Uterus (tissue), 4 donors: ENCODE measurements at places on chromosomes 16 and 17. TPM values are rescaled to one million over a fixed set of nuclear protein-coding genes. Genes with fewer than 3 reads are reported as not detected.
A peak's percentile ranks its signal among the peaks of the same experiment; 100 is the strongest.

- no peak for DNase-seq
- H3K27ac ChIP-seq = no peak overlapping the region
- no peak overlapping the region for H3K4me3 ChIP-seq
These were observed 8.0 kb upstream of the APPBP2 start for GRCh38 chr17:60534010-60534555.

DNA sequence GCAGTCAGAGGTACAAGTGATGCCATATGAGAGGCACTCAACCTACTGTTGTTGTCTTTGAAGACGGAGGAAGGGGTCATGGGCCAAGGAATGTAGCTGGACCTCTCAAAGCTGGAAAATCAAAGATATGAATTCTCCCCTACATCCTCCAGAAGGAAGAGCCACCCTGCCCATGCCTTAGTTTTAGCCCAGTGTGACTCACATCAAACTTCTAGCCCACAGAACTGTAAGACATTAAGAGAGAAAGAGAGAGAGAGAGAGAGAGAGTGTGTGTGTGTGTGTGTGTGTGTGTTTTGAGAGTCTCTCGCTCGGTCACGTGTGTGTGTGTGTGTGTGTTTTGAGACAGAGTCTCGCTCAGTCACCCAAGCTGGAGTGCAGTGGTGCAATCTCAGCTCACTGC, 87.1 kb downstream of the STX8 start:
- DNase-seq = no peak
- H3K27me3 ChIP-seq = no peaks in the 10 kb centered on the region
- no peak overlapping the region for H3K4me3 ChIP-seq
- H3K4me1 ChIP-seq = no peaks in the 10 kb centered on the region

- no peaks in the 10 kb centered on the region for H3K4me1 ChIP-seq
- H3K27me3 ChIP-seq = no peaks in the 10 kb centered on the region
- no peak overlapping the region for H3K4me3 ChIP-seq
These were observed 372.1 kb downstream of the XYLT1 start for GRCh38 chr16:17098685-17099084.

DNA sequence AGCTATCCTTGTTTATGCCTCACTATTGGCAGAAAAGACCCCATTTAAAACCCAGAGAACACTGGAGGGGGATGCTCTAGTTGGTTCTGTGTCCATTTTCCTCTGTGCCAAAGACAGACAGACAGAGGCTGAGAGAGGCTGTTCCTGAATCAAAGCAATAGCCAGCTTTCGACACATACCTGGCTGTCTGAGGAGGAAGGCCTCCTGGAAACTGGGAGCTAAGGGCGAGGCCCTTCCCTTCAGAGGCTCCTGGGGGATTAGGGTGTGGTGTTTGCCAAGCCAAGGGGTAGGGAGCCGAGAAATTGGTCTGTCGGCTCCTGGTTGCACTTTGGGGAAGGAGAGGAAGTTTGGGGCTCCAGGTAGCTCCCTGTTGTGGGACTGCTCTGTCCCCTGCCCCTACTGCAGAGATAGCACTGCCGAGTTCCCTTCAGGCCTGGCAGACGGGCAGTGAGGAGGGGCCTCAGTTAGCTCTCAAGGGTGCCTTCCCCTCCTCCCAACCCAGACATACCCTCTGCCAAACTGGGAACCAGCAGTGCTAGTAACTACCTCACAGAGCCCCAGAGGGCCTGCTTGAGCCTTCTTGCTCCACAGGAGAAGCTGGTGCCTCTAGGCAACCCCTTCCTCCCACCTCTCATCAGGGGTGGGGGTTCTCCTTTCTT, 56.1 kb downstream of the IGF2BP1 start:
- no peak overlapping the region for H3K27ac ChIP-seq
- no peak for DNase-seq
- no peaks in the 10 kb centered on the region for H3K4me1 ChIP-seq
- no peak overlapping the region for H3K4me3 ChIP-seq
- no peaks in the 10 kb centered on the region for H3K27me3 ChIP-seq

GRCh38 chr16:24906901-24907300, 61.1 kb downstream of the SLC5A11 start:
- no peak overlapping the region for H3K27ac ChIP-seq
- H3K4me1 ChIP-seq = no peaks in the 10 kb centered on the region
- H3K4me3 ChIP-seq = no peak overlapping the region
- H3K36me3 ChIP-seq = no peaks in the 10 kb centered on the region
- H3K27me3 ChIP-seq = no peaks in the 10 kb centered on the region

- H3K36me3 ChIP-seq = no peaks in the 10 kb centered on the region
- no peak overlapping the region for H3K27ac ChIP-seq
- H3K4me1 ChIP-seq = no peaks in the 10 kb centered on the region
- DNase-seq = no peak
These were observed 1.6 kb downstream of the SEPTIN1 start for GRCh38 chr16:30380803-30381208.

- no peaks in the 10 kb centered on the region for H3K36me3 ChIP-seq
- H3K4me1 ChIP-seq = no peaks in the 10 kb centered on the region
- no peak overlapping the region for H3K27ac ChIP-seq
These were observed 6.9 kb downstream of the ERCC4 start for GRCh38 chr16:13926891-13927290.

DNA sequence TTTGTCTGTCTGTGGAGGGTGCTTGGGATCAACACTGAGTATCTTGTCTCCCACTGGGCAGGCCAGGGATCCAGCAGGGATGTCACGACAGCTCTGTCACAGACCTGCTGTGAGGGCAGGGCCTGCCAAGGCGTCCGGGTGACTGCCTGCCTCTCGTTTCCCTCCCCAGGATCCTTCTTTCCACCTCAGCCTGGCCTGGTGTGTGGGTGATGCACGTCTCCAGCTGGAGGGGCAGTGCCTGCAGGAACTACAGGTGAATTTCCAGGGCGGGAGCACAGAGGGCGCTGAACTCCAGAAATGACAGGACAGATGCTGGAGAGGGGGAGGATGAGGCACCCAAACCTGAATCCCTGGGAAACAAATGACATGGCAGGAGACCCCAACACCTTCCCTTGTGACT, 6.8 kb upstream of the MMP15 start:
- H3K36me3 ChIP-seq = no peaks in the 10 kb centered on the region
- H3K4me3 ChIP-seq = no peak overlapping the region
- H3K27ac ChIP-seq = no peak overlapping the region
- H3K27me3 ChIP-seq = no peaks in the 10 kb centered on the region

Gene CD300LG
- 6.2 TPM for total RNA-seq

DNA sequence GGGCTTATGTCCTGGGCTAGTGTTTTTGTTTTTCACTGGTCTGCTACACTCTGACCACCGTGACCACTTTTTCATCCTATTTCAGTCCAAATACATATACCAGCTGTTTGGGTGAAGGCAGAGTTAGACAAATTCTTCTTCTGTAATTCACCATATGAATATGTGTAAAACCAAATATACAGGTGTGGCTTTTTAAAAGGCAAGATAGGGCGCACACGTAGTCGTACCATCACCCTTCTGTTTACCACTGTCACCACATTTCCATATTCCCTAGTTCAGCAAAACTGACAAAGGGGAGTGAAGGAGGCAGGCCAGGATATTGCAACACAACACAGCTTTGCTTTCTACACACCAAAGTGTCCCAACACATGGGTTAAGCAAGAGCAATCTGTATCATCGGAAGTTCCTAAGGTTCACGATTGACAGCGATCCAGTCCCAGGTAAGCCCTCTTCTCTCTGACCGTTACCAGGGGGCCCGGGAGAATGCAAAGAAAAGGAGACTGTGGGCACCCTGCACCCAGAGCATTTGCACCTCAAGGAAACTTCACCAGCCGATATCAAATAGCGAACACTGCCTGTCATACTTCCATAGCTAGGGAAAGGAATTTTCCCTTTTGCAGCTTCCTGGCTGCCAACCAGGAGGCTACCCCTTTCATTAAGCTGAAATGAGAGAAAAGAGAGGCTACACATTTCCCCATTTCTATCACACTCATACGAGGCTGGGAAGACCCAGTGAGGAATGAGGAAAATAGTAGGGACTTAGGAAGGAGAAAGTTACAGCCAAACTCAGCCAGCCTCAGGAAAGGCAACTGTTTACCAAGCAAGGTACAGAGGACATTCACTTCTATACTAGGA, 23.1 kb downstream of the CREBBP start:
- H3K27me3 ChIP-seq = no peaks in the 10 kb centered on the region
- no peaks in the 10 kb centered on the region for H3K36me3 ChIP-seq
- peak overlapping the region; percentile 44 for H3K27ac ChIP-seq
- DNase-seq = peak; percentile 70
- no peak overlapping the region for H3K4me3 ChIP-seq

GRCh38 chr17:33463887-33464286, 170.8 kb upstream of the ASIC2 start:
- H3K4me3 ChIP-seq = no peak overlapping the region
- no peak overlapping the region for H3K27ac ChIP-seq
- H3K27me3 ChIP-seq = no peaks in the 10 kb centered on the region
- no peaks in the 10 kb centered on the region for H3K4me1 ChIP-seq

Gene PPY
- not detected for total RNA-seq

DNA sequence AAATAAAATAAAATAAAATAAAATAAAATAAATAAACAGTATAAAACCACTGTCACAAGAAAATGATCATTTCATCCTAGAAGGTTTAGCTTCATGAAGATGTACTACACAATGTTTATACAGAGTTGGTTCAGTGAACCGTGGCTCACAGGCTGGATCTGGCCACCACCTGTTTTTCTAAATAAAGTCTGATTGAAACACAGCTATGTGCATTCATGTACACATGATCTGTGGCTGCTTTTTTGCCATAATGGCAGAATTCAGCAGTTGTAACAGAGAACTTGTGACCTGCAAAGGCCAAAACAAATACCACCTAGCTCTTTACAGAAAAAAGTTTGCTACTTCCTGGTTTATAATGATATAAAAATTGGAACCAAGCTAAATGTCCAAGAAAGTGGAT, 12.6 kb upstream of the RPRML start:
- no peaks in the 10 kb centered on the region for H3K27me3 ChIP-seq
- no peak overlapping the region for H3K27ac ChIP-seq
- no peaks in the 10 kb centered on the region for H3K36me3 ChIP-seq
- H3K4me3 ChIP-seq = no peak overlapping the region

- DNase-seq = no peak
- no peak overlapping the region for H3K4me3 ChIP-seq
- no peaks in the 10 kb centered on the region for H3K27me3 ChIP-seq
- no peaks in the 10 kb centered on the region for H3K4me1 ChIP-seq
These were observed 82.3 kb downstream of the ARHGAP23 start for GRCh38 chr17:38510421-38511149.

Gene SLC6A2
- 0.51 TPM for total RNA-seq

DNA sequence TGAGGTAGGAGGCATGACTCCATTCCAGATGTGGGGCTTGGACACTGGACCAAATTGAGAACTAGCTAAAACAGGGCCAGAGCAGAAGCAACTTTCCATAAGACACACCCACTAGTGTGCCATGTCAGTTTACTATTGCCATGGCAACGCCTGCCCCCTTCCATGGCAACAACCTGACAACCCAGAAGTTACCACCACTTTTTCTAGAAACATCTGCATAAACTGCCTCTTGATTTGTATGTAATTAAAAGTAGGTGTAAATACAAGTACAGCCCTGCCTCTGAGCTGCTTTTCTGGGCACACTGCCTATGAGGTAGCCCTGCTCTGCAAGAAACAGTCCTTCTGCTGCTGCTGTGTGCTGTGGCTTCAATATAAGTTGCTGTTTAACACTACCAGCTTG, 19.5 kb upstream of the SCNN1B start:
- no peaks in the 10 kb centered on the region for H3K4me1 ChIP-seq
- H3K27me3 ChIP-seq = no peaks in the 10 kb centered on the region
- no peaks in the 10 kb centered on the region for H3K36me3 ChIP-seq
- no peak for DNase-seq
- H3K27ac ChIP-seq = no peak overlapping the region
- no peak overlapping the region for H3K4me3 ChIP-seq

DNA sequence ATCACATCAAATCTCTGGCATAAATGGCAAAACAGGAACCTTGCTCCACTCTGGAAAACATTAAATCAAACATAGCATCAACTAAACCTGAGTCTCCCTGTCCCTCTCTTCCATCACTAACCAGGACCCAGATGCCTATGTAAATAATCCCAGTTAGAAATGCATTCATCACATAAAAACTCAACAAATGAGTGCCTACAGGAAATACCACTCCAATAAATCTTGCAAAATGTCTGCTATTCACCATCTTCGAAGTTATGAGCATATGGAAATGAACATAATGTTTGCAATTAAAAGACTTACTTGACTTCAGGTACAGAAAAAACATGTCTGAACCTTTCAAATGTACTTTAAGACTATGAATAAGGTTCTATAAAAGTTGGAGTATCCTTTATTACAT, 425.0 kb downstream of the CDH11 start:
- H3K27ac ChIP-seq = no peak overlapping the region
- H3K4me3 ChIP-seq = no peak overlapping the region
- no peaks in the 10 kb centered on the region for H3K36me3 ChIP-seq
- no peak for DNase-seq

DNA sequence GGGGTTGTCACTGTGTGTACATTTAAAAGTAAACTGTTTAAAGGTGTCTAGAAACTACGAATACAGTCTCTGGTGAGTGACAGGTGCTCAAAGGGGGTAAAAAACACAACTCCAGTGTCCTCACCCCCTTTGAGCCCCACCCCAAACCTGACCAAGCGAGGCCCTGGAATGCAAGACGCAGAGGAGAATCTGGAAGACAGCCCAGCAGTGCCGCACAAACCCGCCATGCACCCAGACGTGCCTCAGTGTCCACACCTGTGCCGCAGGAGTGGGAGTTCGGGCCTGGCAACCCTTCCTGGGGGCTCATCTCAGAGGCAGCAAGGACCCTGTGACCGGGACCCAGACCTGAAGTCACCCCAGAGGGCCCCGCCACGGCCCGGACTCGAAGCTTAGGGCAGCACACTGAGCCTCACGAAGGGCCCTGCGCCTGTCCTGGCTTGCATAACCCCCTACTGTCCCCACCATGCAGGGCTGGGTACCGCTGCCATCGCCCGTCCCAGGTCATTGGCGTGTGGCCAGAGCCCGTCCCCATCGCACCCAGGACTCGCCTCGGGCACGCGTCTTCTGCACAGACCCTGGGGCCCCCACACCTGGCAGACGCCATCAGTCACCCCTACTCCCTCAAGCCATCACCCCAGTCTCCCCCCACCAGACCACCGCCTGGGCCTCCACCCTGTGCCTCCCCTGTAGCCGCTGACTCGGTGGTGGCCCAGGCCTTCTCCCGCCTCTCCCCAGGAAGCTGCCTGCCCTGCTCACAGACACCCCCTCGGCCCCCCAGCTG, 33.0 kb upstream of the ZC3H18 start:
- no peak overlapping the region for H3K27ac ChIP-seq
- DNase-seq = no peak
- no peaks in the 10 kb centered on the region for H3K27me3 ChIP-seq
- no peaks in the 10 kb centered on the region for H3K36me3 ChIP-seq

Gene AMFR
- total RNA-seq = 137 TPM

Gene SAMD14
- total RNA-seq = 2.3 TPM
